ENCODE measurements at places on chromosomes 5 and 9.
A peak's percentile ranks its signal among the peaks of the same experiment; 100 is the strongest.

DNA sequence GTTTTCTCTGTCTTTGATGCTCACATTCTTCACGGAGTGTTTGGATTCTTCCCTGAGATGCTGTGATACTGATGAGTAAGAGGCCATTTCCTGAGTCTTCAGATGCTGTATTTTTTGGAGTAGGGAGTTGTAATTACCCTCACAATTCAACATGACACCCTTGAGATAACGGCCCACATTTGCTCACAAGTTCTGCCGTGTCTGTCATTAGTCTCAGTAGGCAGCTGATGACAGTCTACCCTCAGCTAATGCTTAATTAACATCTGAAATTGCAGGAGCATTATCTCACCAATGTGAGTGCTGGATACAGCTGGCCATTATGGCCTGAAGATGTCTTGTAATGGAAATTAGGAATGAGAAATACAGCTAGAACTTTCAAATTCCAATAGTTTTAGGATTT is 307.1 kb upstream of the ADCY2 start:
- no peak for DNase-seq

DNA sequence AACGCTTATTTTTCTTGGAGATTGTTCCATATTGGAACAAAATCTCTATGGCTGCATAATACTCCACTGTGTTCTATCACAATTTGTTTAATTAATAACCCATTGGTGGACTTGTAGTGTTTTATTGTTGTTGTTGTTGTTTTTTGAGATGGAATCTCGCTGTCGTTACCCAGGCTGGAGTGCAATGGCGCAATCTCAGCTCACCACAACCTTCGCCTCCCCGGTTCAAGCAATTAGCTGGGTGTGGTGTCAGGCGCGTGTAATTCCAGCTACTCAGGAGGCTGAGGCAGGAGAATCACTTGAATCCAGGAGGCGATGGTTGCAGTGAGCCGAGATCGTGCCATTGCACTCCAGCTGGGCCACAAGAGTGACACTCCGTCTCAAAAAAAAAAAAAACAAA is 38.7 kb downstream of the SPRY4 start:
- DNase-seq = no peak

- no peak for DNase-seq
Measured at GRCh38 chr5:1826235-1826980, 25.2 kb downstream of the NDUFS6 start.

DNA sequence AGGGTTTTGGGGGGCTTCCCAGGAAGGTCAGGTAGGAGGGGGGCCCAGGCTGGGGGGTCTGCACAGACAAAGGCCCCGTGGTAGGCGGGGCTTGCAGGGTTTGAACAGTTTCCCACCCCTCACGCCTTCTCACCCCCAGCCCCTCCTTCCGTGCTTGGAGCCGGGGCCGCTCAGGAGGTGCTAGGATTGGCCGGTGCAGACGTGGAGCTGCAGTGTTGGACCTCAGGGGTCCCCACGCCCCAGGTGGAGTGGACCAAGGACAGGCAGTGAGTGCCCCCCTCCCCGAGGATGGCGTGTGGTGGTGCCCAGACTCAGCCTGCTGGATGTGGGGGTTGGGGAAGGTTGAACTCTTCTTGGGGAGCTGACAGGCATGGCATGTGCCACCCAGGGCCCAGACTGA is 83.8 kb downstream of the HMCN2 start:
- DNase-seq = no peak

GRCh38 chr5:103498211-103498610 is 64.4 kb downstream of the NUDT12 start:
- DNase-seq = no peak

DNA sequence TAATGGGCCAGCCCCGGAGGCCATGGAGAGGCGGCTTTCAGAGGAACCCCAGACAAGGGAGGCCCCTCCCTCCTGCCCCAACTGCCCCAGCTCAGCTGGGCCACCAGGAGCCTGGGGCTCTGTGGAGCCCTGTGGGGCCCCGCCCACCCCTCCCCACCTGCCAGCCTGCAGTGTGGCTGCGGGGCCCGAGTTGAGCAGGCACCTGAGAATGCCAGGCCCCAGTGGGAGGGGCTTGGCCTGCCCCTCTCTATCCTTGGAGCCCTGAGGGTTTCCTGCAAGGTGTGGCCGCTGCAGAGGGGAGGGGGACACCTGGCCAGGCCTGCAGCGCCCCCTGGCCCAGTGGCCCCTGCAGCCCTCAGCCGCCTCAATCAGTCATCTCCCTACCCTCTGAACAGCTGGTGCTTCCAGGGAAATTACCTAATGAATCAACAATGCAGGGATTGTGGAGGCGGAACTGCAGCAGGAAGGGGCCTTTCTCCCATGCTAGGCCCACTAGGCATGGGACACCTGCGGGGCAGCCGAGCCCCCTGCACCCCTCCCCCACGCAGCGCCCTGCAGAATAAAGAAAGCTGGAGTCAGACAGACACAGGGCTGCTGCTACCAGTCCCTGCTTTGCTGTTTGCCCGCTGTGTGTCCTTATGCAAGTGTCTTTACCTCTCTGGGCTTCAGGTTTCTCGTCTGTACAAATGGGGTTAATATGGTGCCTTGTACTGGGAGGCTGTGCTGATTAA is 48.0 kb downstream of the LMX1B start:
- peak; percentile 30 for DNase-seq

DNA sequence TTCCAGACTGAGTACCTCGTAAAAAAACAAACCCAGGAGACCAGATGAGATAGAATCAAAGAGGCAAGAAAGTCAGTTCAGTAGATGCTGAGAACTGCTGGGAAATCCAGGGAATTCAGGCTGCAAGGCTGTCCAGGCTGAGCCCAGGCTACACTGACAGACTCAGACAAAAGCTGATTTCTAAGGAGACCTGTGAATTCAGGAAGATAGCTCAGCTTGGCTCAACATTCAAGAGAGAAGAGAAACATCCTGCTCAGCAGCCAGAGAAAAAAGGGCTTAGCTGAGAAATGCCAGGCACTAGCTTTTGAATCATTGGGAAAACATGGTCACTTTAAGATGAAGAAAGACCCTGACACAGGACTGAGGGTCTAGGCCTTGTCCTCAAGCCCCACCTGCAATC is 118.2 kb upstream of the SLC44A1 start:
- DNase-seq = no peak

GRCh38 chr5:67154556-67155206 is 41.9 kb downstream of the CD180 start:
- DNase-seq = no peak

DNA sequence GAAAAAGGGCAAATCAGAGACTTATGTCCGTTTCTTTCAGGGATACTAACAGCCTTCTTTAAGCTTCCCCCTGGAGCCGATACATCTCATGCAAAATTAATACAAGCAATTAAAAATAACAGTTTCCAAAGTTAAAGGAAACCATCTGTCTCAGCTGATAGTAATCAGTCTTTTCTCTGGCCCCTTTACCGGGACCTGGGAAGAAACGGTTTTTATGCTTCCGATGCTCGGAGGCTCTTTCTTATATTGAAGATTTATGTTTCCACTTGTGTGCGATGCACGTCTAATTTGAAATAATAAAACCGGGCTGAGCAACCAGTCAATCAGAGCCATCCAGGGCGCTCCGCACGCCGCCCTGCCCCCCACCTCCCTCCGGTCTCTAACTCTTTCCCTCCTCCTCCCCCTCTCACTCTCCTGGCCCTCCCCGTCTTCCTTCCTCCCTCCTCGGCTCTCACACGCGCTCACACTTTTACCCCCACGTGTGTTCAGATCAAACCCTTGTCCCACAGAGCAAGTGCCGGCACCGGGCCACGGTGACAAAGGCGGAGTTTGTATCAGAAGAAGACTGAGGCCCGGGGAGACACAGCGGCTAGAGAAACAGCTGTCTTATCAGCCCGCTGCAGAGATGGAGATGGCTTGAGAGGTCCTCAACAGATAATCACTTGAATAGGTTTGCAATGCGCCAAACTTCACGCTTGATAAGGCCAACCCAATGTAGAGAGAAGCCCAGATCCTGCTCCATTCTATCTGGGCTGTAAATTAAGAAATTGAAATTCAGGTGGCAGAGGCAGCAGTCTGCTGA is 5.1 kb upstream of the ELAVL2 start:
- DNase-seq = no peak

DNA sequence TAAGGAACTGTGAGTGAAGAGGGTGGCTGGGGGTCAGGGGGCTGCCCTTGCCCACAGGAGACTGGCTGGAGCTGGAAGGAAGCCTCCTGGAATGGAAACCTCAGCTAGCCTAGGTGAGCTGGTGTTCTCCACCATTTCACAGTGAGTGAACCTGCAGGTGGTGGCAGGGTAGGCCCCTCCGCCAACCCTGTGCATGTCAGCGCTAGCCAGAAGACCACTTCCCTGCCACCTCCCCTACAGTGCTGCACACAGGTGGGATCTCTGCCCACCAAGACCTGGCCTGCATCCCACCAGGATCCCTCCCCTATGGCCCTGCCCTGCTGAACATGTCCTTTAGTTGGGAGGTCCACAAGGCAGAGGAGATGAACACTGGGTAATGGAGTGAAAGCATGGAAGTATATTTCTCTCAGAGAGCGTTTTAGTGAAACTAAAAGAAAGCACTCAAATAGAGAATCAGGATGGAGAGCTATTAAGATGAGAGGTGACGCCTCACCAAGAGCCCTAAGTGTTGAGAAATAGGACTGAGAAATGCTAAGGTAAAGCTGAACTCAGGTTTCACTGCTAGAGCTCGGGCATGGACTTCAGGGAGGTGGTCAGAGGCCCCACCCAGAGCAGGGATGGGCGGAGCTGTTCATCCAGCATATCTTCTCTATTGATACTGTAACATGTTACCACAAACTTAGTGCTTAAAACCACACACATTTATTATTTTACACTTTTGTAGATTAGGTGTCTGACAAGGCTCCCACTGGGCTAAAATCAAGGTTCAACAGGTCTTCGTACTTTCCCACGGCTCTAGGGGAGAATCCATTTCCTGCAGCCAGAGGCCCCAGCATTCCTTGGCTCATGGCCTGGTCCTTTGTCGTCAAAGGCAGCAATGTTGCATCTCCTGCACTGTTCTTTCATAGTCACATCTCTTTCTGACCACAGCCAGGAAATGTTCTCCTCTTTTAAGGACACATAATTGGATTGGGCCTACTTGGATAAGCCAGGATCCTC is 83.2 kb downstream of the DIRAS2 start:
- no peak for DNase-seq

GRCh38 chr9:83652433-83652832 is 29.5 kb downstream of the IDNK start:
- no peak for DNase-seq

- DNase-seq = no peak
Measured at GRCh38 chr9:104069288-104069687, 24.8 kb upstream of the SMC2 start.

- DNase-seq = no peak
Measured at GRCh38 chr5:72448368-72448767, 58.8 kb downstream of the ZNF366 start.

DNA sequence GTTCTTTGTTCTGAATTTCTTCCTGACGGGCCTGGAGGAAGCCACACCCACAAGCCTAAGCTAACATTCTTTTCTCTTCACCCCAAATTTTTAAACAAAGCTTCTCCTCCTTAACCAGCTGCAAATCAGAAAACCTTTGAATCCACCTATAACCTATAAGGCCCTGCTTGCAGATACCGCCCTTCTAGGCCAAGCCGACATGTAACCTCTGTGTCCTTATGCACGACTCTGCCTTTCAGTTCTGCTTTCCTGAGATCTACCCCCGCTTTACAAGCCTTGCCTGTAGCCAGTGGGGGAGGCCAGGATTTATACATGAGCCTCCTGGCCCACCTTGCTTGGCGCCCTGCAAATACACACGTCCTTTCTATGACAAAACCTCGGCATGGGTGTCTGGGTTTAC is 19.3 kb downstream of the BRD9 start:
- DNase-seq = no peak

DNA sequence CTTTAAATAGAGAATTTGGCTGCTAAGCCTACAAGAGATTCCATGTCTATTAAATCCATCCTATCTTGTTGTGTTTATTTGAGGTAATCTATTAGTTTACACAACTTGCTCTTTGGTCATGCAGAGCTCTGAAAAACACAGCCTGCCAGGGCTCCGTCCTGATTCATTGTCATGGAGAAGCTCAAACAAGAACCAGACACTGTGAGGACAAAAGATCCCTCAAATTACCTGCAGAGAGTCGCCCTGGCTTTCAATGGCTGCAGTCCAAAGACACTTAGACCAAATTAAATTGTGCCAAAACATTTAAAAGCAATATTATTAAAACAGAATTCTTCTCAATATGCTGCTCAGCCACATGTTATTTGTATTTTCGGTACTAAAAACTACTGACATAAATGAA is 60.1 kb downstream of the CDH18 start:
- DNase-seq = no peak

DNA sequence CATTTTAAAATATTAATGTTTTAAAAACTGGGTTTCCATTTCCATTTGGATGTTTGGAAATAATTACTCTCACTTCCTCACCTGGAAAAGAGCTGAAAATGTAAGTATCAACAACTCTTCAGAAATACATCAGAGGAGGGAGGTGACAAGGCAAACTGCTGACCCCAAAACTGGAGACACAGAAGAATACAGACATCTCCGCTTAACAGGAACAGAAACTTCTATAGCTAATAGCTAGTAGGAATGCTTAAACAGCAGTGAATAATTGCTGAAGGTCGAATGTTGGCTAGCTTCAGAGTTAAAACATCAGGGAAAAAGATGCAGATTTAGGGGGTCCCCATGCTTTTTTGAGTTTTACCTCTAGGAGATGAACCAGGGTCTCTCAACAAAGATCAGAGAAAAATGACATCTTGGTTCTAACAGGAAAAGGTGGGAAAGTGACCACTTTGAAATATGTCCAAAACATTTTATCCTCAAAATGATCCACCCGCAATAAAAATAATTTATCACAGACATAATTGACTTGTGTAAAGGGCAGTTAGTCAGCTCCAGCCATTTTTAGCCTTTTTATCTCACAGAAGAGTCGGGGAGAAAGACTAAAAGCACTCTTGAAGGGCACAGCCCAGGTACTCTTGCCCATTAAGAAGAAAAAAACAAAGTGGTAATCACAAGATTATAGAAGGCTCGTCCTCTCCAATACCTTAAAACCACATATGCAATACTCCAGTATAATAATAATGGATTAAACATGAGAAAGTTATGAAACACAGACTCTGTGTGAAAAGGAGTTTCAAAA is 1474.9 kb downstream of the EFNA5 start:
- no peak for DNase-seq

DNA sequence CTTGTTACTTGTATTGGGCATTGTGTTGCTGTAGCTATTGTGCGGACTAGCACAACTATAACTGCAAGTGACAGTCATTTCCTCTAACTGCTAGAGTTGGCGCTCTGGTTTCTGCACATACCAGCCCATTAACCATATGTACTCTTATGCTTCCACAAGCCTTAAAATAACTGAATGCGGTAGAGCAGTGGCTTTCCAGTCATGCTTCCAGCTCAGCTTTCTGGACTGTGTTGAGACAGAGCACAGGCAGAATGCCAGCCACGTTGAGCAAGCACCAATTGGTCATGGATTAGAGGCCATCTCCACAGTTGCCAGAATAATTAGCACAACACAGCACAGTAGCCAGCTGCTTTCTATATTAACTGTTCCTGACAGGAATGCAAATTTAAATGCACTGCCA is 12.2 kb downstream of the INVS start:
- DNase-seq = peak; percentile 93

- DNase-seq = no peak
Measured at GRCh38 chr5:165057145-165057544, 1551.7 kb downstream of the MAT2B start.

- DNase-seq = no peak
Measured at GRCh38 chr5:68217528-68217927, 2.0 kb downstream of the PIK3R1 start.

Measured in right lung (tissue), 10 donors.